ENCODE measurements at places on chromosomes 3 and 15.

DNA sequence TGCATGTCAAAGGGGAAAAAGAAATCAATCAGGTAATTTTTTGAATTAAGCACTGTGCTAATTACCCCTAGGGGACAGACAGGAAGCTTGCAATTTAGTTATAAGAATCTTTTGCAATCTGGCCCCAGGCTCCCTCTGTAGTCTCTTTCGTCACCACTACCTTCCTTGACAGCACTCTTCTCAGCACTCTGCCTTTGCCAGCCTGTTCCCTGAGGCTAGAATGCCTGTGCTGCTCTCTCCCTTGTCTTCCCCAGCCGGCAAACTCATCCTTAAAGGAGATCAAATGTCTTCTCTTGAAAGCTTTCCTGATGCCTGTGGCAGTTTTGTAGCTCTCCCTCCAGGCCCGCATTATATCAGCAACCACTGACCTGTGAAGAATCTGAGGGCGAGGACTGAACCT lies 32.4 kb upstream of the PRTG start:
- DNase-seq, result no peak

GRCh38 chr15:89822951-89823711 lies 8.5 kb upstream of the ANPEP start:
- DNase-seq, result no peak

DNA sequence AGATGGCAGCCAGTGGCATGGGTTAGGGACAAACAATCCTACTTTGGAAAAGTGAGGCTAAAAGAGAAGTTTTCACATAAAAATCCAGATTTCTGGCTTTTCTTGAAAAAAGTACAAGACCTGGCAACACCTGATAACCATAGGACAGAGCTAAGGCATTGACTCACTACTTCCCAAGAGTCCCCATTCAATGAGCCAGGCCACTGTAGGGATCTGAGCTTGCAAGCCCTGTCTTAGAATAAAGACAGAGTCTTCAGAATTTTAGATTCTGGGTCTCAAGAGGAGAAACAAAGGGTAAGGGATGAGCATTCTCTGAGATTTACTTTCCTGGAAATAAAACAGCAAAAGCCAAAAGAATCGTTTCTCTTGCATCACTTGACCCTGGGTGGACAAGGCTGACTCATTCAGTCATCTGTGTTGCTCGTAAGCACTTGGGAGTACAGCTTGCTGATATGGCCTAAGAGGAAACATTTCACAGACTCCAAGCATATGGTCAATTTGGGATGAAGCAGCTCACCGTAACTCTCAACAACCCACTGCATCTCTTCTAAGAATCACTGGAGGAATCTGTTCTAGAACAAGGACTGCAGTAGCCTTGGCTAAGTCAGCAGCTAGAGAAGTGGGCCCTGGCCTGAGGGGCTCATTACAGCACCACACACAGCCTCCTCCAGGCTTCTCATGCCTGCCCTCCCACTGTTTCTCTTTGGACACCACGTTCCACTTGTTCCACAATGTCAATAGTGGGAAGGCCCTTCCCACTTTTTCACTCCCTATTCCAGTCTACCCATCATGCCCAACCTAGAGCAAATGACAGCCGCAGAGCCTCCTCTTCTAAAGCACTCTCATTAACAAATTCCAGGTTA lies 86.2 kb downstream of the RFTN1 start:
- peak; percentile 65 for DNase-seq

GRCh38 chr3:700514-700913 lies 392.3 kb upstream of the CNTN6 start:
- DNase-seq, result no peak

DNA sequence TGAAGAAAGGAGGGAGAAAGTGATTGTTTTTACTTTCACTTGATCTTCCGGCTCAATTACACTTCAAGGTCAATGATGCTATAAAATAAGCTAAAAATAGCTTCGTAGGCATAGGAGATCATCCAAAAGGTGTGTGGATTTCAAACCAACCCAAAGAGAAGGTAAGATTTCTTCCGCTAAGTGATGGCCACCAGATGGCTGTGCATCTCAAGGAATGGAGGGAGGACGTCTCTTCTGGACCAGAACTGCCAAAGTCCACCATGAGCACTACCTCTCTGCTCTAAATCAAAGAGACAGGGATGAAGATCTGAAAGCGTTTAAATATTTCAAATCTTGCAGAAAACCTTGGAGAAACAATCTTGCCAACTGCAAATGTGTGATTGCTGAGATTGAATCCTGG lies 199.1 kb upstream of the ZPLD1 start:
- no peak for DNase-seq

- no peak for DNase-seq
Measured at GRCh38 chr15:99619712-99620111, 53.9 kb downstream of the MEF2A start.

GRCh38 chr3:119579366-119580066 lies at the start of gene ADPRH:
ADPRH (plus strand) TSS chr3:119579492; CDS start chr3:119582170, 2,678 bp downstream.
- DNase-seq, result no peak

DNA sequence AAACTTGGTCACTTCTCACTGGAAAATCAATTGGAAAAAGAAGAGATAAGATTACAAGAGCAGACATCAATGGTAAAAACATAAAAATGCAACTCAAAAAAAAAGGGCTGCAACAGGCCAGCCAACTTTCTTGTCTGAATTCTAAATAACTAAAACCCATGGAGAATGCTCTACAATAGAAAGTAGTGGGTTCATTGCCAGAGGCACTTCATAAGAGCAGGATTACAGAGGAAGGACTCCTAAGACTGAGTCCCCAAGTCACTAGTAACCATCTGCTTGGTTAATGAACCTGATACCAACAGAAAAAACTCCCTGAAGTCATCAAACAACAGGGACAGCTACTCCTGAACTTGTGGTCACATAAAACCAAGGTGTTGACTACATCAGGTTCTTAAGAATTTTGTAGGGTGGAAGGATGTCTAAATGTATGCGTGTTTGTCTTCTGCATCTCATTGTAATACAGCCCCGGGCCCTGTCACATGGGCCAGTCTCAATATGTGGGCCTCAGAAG lies 148.6 kb downstream of the IMPG2 start:
- DNase-seq, result no peak

- no peak for DNase-seq
Measured at GRCh38 chr3:183830187-183830586, 4.8 kb upstream of the MAP6D1 start.

- no peak for DNase-seq
Measured at GRCh38 chr15:101280007-101280406, 2.7 kb upstream of the SELENOS start.

DNA sequence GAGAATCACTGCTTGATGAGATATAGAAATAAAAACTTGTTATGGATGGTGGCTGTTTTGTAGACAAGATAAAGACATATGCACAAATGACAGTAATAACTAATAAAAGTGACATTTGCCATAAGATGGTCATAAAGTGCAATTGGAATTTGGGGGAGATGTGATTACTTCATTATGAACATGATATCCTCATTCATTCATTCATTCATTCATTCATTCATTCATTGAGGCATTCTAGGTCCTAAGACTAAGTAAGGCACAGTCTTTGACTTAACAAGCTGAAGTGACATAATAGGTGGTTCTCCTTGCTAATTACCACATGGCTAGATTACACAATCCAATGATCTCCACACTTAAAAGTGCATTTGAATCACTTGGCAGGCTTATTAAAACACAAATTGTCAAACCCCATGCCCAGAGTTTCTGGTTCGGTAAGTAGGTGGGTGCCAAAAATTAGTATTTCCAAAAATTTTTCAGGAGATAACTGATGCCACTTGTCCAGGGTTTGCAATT lies 18.9 kb downstream of the RAP2B start:
- DNase-seq, result no peak

DNA sequence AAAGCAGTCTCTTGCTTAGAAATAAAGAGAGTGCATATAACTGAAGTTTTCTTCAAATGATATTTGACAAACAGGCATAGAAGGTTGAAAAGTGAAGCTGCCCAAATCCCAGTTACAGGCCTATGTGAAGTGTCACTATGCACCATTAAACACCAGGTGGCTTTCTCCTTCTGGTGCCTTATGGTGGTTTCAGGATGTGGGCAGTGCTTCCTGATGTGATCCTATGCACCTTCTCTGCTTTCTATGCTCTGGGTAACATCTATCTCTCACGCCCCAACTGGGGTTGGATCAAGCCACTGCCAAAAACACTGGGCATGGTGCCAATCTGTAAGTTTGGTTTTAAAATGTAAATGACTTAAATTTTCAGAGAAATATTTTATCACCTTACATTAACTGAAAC lies 744.7 kb downstream of the TUSC7 start:
- DNase-seq, result no peak

DNA sequence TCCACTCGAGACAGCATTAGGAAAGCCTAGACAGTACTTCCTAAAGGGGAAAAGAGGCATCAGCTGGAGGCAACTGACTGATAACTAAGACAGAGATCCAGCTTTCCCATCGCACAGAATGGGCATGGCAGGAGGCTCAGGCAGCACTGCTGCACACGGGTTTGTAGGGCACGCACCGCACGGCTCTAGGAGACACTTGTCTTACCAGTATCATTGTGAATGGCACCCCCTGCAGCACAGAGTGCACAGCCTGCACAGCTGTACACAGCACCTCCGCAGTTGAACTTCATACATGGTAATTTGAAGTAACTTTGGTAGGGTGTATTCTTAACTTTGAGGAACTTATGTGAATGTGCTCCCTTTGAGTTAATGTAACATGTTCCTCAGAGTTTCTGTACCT lies 281.6 kb downstream of the PLCL2 start:
- DNase-seq, result no peak

DNA sequence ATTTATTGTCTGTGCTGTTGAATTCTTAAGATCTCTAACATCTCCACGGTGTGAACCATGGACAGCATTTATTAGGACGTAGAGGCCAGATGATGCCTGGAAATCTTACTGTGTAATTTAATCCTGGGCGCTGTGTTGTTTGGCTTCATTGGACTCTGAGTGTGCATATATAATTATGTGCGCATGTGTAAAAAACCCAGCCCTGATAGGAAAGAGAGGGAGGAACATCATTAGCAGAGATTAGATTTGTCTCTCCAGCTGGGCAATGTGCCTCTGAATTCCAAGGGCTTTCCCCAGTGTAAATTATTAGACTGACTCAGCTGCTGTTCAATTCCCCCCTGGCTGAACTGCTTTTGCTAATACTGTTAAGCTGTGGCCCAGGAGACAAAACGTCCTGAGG lies 39.6 kb downstream of the MAP3K13 start:
- no peak for DNase-seq

- DNase-seq, result no peak
Measured at GRCh38 chr3:30311781-30312180, 294.6 kb upstream of the TGFBR2 start.

DNA sequence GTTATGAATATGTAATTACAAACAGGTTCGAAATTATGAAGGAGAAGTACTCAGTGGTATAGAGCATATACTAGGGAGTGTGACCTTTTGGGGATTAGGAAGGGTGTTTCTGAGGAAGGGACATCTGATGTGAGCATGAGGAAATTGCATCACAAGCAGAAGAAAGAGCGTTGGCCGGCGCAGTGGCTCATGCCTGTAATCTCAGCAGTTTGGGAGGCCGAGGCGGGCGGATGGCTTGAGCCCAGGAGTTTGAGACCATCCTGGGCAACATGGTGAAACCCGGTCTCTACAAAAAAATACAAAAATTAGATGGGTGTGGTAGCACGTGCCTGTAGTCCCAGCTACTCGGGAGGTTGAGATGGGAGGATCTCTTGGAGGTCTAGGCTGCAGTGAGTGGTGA lies 6.9 kb downstream of the CMTM7 start:
- no peak for DNase-seq

DNA sequence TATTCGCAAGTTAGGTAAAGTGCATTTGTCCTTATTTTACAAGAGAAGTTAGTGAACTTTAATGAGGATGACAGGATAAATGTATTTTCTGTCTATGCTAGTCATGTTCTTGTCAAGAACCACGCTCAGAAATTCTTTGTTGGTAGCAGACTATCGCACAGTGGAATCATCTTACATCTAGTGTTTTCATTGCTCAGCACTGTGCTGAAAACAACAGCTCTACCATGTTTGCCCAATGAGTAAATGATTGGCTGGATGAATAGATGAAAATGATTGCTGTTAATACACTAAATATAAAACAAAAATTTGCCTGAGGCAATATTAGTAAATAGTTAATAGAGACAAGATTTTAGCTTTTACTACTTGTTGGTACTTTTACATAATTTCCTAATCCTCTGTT lies 265.3 kb upstream of the GOLIM4 start:
- no peak for DNase-seq

DNA sequence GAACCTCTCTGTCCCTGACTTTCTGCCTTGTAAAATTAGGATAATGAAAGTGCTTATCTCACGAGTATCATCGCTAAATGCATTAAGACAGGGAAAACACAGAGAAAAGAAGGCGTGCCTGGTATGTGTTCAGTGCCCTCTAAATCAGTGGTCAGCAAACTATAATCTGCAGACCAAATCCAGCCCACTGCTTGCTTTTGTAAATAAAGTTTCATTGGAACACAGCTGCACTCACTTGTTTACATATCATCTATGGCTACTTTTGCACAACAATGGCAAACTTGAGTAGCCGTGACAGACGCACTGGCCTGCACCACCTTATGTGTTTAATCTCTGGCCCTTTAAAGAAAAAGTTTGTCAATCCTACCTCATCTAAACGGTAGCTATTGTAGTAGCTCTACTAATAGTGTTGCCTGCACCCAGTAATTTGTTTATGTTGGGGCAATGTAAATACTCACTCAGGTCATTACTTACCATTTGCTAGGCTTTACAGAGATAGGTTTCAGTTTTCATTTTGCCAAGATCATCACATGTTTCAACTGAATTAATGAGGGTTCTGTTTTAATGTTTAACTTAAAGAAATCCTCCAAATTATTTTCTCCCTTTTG lies 229.4 kb downstream of the FEZF2 start:
- no peak for DNase-seq

GRCh38 chr3:56787784-56788256 lies 13.9 kb downstream of the ARHGEF3 start:
- no peak for DNase-seq

GRCh38 chr15:90286678-90287077 lies 21.2 kb downstream of the NGRN start:
- DNase-seq, result no peak

DNA sequence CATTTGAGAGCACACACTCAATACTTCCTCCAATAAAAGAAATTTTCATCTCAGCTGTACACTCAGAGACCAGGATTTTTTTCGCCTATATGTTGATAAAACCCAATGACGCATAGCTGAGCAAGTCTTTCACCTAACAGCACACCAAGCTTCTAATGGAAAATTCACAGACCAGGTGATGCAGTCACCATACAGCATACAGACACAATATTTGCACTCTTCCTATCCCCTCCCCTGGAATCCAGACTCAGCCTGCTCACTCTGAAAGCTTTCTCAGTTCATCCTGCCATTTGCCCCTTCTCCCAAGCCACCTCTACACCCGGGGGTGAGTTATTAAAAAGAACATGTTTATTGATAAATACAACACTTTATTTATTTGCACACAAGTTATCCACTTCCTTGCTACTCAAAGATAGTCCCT lies 1.7 kb downstream of the TBC1D5 start:
- no peak for DNase-seq

DNA sequence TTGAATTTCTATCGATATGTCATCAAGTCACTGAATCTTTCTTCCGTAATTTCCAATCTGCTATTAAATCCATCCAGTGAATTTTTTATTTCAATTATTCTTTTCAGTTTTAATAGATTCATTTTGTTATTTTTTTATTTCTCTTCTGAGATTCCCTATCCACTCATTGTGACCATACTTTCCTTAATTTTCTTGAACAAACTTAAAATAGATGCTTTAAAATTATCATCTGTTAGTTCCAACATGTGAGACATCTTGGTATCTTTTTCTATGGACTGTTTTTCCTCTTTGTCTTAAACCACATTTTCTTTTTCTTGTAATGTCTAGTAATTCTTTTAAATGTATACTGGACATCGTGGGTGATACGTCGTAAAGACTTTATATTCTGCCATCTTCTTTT lies 236.6 kb upstream of the TLE3 start:
- DNase-seq, result no peak

Data from HS-5 (cell line).